Stimulated activated CD8-positive, alpha-beta memory T cell treated with anti-CD3 and anti-CD28 coated beads, Interleukin-15, amount 100 ng/mL, for 24 hours (primary cell): ENCODE measurements at places on chromosomes 7 and 10.

DNA sequence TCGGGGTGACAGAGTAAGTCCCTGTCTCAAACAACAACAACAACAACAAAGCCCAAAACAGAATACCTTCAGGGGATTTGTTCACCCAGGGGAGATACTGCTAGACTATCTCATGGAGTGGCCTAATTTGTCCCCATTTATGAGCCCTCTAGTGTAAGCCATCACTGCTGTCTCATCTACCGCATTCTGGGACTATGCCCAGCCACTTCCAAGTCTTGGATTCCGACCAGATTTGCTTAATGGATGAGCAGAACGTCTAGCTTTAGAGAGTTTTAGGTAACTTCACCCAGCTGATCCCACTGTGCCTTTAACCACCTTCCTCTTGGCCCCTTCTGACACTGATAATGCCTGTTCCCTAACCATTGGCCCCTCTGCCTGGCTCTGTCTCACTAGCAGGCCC is 47.1 kb downstream of the PAPSS2 start:
- no peak for DNase-seq

GRCh38 chr7:36228039-36228438 is 75.0 kb downstream of the EEPD1 start:
- no peak for DNase-seq

GRCh38 chr7:114703677-114704076 is 218.2 kb upstream of the MDFIC start:
- DNase-seq = no peak

- DNase-seq = no peak
Measured at GRCh38 chr7:22758576-22758975, 31.6 kb downstream of the IL6 start.

- peak; percentile 5 for DNase-seq
Measured at GRCh38 chr10:17144757-17145156, 15.1 kb upstream of the CUBN start.

DNA sequence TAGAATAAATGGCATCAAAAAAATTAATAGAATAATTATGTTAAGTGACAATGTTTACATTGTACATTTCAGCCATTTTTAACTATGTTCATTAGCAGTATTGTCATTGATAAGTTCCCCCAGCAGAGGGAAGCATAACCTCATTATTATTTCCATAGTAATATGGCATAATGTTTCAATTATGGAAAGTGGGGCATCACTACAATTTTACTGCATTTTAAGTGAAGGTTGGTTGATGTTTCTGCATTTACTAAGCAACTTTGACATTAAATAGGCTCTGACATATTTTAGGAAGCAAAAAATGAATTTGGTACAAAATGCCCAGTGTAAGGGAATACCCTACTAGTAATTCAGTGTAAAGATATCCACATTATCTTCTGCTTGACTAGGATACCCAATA is 218.3 kb downstream of the SEMA3A start:
- DNase-seq = no peak

DNA sequence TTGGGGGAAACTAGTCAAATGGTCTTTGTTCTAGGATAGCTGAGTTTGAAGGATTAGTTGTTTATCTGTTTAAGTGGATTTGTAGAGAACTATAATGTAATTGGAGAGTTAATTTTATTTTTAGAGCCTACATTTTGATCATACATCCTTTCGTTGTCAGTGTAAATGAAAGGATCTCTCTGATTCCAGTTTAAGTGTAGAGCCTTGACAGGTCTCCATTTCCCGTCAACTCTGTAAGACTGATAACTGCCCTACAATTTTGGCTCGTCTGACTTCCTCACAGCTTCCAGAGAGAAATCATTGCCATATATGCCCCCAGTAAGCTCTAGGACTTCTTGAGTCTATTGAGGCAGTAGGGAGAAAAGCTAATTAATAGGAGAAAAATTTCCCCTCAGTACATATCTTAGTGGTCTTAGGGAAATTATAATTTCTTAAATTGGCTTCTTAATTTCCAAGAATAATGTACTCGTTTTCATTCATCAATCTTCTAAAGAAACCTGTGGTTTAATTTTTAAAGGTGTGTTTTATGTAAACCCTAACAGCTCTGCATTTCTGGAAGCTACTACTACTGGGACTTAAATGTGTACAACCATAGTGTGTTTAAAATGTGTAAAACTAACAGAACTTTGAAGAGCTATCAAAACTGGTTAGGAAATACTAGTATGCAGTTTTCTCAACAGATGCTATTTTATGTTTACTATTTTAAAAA is 3.8 kb downstream of the KMT2E start:
- DNase-seq = no peak

- DNase-seq = no peak
Measured at GRCh38 chr7:20666444-20666843, 51.0 kb downstream of the ABCB5 start.

GRCh38 chr7:20595971-20596370 is 19.5 kb upstream of the ABCB5 start:
- DNase-seq = no peak

GRCh38 chr7:77940647-77941046 is 142.1 kb downstream of the PHTF2 start:
- no peak for DNase-seq

DNA sequence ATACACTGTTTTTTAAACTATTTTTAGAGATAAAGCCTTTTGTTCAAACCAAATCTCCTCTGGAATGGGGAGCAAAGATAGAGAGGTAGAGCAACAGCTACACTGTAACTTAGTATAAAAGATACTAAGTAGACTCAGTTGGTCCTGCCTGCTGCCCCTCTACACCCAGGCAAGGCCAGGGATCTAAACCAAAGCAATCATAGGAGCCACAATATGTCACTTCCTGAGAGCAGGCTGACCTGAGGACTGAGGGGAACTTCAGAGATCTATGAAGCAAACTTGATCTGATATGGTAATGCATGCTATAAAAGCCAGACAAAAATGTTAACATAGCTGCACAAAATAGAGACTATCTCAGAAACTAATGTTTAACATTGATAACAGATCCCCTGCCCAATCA is 7.0 kb upstream of the TRDMT1 start:
- DNase-seq = no peak

- DNase-seq = no peak
Measured at GRCh38 chr10:13767676-13768178, 181.0 kb downstream of the PRPF18 start.

GRCh38 chr10:70502406-70502805 is 23.8 kb downstream of the PALD1 start:
- no peak for DNase-seq

GRCh38 chr10:92572362-92573090 is 1.4 kb downstream of the IDE start:
- no peak for DNase-seq

DNA sequence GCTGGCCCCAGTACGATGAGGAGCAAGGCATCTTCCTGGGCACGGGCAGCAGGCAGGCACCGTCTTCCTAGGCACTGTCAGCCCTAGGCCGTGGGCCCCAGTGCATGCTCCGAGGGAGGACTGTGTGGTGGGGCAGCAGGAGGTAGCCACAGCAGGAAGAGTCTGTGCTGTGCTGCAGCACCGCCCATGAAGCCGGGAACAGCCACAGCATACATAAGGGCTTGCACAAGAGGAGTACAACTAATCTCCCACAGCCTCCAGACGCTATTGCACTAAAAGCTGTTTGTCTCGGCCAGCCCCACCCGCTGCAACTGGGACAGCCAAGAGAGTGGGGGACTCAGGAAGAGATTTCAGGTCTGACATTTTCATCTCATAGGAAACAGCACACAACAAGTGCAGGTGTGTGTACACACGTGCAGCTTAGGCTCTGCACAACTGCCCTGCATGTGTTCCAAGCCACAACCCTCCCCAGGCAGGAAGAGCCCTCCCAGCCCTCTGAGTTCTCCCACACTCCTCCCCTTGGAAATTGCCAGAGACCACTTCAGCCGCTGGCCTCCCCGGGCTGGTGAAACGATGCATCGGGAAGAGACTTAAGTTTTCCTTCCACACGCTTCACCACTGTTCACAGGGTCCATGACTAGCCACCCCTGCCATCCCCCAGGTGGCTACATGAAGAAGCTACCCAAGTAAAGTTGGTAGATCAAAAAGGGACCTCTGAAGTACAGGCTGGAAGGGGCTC is 88.1 kb upstream of the DDC start:
- DNase-seq = no peak

- DNase-seq = no peak
Measured at GRCh38 chr10:96645191-96645721, 58.4 kb upstream of the TM9SF3 start.

- no peak for DNase-seq
Measured at GRCh38 chr10:1712314-1712713, 25.0 kb downstream of the ADARB2 start.

GRCh38 chr7:147678943-147679342 is 911.6 kb upstream of the C7orf33 start:
- DNase-seq = no peak

DNA sequence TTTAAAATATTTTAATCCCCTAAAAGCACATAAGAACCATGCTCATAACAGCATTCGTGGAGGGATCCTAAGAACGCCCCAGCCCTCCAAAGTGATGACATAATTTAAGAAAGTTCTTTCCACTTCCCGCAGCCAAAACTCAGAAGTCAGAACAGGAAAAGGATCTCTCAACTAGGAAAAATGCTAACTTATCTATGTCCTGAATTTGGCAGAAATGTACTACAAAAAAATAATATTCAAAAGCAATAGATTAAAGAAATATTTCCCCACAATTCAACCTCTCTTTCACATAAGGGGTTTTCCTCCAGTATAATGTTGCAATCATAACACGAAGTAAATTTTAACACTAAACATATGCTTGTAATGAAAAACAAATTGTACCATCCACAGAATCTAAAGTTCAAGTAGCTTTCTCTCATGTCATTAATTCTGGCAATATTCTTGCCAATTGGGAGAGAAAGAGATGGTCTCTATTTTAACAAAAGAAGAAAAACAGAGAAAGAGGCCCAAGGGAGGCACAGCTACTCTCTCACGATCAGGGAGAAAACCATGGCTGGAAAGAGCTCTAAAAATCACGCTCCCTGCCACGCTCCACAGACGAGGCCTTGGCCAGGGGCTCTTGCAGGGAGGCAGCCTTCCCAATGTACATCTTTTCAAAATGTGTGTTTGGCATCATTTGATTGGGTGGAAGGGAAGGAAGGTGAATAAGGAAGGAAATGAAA is 22.9 kb downstream of the ASB13 start:
- DNase-seq = no peak

DNA sequence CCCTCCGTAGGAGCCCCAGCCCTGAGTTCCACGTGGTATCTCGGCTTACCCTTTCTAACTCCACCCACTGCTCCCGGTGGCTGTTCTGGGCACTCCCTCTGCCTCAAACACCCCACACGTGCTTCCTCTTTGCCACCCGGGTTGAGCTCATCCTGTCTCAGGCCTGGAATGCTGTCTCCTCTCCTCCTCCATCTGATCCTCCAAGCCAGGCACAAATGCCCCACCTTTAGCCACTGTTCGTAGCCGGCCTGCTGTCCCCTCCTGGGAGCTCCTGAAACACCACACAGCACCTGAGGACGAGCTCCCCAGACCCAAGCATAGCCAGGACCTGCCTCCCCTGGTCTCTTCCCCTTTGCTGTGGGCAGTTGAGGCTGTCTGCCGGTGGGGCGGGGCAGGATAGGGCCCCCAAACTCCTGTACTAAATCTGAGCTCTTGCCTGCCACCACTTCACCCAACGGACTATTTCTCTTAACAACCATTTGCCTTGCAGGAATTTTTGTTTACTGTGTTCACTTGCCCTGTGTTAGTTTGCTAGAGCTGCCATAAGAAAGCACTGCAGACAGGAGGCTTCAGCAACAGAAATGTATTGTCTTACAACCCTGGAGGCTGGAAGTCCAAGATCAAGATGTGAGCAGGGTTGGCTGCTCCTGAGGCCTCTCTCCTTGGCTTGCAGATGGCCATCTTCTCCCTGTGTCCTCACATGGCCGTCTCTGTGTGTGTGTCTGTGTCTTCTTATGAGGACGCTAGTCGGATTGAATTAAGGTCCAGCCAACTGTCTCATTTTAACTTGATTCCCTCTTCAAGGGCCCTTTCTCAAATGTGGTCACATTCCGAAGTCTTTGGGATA is 58.3 kb upstream of the SHH start:
- no peak for DNase-seq

DNA sequence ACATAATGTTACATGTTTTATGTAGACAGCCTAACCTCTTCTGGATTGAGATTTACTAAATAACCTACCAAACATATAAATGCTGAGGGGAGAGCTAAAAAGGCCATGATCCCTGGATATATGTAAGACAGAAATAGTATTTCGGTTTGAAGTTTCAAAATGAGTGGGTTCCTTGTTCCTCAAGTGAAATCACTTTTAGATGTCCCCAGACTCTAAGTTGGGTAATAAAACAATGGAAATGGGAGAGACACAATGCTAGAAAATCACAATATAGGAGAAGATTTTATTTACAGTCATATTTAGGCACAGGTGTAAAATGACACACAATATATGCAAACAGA is 56.5 kb downstream of the SHTN1 start:
- DNase-seq = no peak

DNA sequence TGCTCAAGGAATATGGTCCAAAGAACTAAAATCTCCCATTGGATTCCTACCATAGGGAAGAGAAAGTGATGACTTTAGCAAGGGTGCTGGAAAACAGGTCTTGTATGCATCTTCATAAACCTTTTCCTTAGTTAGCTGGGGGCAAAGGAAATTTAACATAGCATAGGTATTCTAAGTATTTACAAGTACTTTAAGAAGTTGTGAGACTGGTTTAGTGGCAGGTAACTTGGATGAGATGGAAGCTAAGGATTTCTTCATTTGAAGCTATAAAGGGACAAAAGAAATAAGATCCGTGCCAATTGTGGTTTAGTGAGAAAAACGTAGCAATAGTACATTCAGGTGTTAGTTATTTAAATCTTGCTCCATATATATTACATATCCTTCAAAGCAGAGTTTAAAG is 183.4 kb upstream of the TCF7L2 start:
- DNase-seq = no peak

DNA sequence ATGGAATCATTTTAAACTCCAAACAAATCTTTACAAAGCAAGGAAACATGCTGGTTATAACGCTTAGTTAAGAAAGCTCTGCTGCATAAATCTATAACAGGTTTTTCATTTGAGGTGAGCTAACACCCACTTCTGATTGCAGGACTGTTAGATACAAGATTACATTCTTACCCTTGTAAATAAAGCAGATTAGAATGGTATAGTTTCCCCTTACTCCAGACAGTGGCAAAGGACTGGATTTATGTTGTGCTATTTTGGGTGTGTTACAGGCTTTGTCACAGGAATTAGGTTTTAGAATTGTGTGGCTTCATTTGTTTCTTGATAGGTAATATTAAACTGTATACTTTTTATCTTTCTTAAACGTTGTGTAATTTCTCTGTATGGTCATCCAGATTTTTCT is 487.6 kb downstream of the ZWINT start:
- no peak for DNase-seq

GRCh38 chr7:77360104-77360503 is 56.0 kb downstream of the GSAP start:
- no peak for DNase-seq
